Activated CD8-positive, alpha-beta memory T cell treated with anti-CD3 and anti-CD28 coated beads for 1 hour (primary cell): ENCODE measurements at places on chromosomes 4 and X.

DNA sequence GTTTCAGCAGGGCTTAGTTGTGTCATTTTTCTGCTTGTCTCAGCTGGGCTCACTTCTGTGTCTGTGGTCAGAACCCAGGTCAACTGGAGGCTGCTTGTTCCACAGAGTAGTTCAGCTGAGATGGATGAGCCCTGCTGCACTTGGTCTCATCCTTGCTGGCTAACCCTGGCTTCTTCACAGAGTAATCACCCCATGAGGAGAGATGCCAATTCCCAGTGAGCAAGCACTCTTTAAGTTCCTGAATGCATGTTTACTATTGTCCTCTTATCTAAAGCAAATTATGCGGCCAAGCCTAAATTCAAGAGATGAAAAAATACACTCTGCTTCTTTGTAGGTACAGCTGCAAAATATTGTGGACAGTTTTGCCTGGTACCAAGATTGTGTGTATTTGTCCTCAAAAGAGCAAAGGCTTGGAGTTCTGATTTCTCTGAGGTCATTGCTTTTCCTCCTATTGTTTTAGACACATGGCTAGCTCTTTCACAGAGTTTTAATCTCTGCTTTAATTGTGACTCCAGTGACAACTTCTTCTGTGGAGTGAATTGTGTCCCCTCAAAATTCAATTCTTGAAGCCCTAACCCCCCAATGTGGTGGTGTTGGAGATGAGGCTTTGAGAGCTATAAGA is 236.6 kb upstream of the ANKRD50 start:
- DNase-seq, result no peak

DNA sequence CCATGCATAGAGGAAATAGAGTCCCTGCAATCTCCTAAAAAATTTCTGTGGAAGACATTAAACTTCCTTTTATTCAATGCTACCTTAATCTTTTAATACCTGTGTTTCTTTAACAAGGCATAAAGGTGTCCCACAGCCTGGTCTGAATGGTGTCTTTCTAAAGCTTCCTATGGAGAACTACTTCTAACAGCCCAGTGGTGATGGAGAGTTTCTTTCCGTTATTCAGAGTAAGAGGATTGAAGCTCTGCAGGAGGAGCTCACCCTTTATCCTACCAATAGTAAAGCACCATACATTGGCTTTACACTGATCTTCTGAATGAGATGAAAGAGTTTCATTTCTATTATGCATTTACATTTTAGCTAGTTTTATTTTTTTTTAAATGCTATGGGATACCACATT is 1362.4 kb upstream of the ADGRL3 start:
- no peak for DNase-seq

- no peak for DNase-seq
Measured at GRCh38 chrX:39950018-39950688, 147.6 kb downstream of the BCOR start.

DNA sequence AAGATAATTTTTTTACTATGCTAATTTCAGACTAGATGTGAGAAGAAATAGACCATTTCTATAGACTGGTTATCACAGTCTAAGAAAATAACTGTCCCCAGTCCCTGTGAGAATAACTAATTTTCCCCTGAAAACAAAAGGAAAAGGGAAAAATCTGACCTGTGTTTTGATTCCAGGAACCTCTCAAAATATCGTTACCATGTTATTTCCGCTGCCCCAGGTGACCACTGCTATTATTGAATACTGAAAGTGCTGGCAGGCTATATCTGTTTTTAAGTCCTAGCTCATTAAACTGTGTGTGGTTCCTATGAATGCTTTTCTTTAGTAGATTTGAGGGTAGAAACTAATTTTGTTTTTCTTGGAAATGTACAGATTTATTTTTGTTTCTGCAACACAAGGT is 83.6 kb downstream of the GAB1 start:
- DNase-seq, result no peak

- no peak for DNase-seq
Measured at GRCh38 chrX:120459309-120459708, 9.8 kb downstream of the LAMP2 start.

DNA sequence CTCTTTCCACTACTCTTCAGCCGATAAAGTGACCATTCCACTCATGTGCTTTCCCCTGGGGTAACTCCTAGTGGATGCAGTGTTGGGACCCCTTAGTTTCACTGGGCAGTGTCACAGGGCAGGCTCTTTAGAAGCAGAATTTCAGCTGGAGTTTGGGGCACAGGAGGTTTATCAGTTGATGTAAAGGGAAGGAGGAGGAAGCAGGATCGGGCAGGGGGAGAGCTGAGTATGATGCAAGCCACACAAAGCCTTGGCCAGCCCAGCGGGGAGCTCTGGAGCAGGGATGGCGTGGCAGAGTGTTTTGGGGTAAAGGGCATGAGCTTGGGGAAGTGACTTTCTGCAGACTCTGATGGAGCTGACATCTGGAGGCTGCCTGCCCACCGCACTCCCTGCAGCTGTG is 19.3 kb downstream of the WDR13 start:
- no peak for DNase-seq

DNA sequence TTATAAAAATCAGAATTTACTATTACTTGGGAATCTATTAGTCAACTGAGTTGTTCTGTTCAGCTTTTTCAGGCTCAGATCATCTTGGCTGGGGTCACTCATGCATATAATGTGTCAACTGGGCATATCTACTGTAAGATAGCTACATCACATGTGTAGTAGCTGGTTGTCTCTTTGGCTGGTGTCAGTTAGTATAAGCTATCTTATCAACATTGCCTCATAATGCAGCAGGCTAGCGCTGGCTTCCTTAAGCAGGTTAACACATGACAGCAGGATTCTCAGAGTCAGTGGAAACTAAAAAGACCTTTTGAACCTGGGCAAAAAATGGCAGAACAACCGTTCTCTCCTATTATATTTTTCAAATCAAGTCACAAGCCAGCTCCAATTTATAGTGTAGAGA is 378.3 kb upstream of the PCDH10 start:
- DNase-seq, result no peak

GRCh38 chr4:86184901-86185285 is 175.0 kb downstream of the MAPK10 start:
- DNase-seq, result no peak

GRCh38 chr4:128560754-128561495 is 248.6 kb upstream of the JADE1 start:
- no peak for DNase-seq

- no peak for DNase-seq
Measured at GRCh38 chr4:175946472-175947116, 119.0 kb upstream of the WDR17 start.

GRCh38 chrX:42748067-42748850 is 29.7 kb downstream of the PPP1R2C start:
- DNase-seq, result no peak

- DNase-seq, result no peak
Measured at GRCh38 chrX:134803060-134803459, 144.8 kb upstream of the PLAC1 start.

GRCh38 chr4:109798866-109799265 is 2.9 kb downstream of the CFI start:
- no peak for DNase-seq
